ENCODE measurements at places on chromosomes 4 and X.
A peak's percentile ranks its signal among the peaks of the same experiment; 100 is the strongest.

DNA sequence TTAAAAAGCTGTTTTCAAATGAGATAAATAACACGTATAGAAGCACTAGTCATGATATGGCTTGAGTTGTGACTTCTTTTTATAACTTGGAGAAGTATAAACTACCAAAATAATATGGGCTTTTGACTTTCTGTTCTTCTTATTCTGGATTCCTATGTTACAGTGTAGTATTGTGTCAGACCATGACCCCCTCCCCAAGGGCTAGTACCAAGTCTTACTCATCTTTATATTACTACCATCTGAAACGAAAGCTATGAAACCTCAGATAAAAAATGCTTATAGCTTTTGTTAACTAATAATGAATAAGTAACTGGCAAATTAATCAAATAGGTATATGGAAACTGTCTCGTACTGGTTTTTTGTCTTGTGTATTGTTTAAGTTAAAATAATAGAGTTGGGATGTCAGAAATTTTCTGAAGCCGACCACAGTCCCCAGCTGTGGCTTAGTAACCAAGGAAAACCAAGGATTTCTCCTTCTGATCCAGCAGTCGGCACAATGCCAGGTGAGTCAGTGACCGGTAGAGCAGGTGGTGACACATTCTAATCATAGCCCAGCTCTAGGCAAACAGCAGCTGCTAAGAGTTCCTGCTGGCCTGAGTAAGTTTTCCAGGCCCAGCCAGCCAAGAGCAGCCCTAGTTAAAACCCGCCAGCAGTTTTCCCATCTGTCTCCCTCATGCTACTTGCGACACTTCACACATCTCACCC is 163.3 kb upstream of the PRDX4 start:
- DNase-seq, result peak; percentile 73

- no peak for DNase-seq
Observed at GRCh38 chr4:8912089-8912455, 40.4 kb upstream of the HMX1 start.

DNA sequence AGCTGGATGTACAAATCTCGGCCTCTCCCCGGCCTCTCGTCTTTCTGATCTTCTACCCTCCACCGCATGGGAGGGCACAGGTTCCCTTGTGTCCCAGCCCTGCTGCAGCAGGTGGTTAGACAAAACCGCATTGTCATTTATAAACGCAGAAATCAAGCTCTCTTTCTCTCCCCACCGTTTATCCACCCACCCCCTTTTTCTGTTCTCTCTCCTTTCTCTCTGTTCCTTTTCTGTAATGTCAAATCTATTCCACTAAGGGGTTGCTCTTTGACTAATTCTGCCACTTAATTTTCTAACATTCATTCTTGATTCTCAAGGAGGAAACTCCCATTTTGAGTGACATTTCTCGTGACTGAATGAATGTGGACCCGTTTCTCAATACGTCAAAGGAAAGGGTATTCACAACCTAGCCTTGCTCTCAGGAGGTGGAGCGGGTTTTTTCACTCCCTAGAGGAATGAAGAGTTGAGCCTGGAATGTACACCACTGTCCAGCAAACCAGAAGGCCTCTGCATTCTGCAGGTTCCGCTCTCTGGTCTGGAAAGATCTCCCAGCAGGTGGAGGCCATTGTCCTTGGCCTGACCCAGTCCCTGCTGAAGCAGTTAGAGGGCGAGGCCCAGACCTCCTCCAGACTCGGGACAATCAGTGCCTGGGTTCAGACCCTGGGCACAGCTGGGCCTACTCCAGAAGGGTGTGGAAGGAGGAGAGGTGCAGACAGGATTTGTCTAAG is 70.9 kb upstream of the ENPP6 start:
- DNase-seq, result no peak

- no peak for DNase-seq
Observed at GRCh38 chrX:13474164-13474516, 95.3 kb upstream of the EGFL6 start.

- no peak for DNase-seq
Observed at GRCh38 chr4:72463724-72464123, 105.3 kb downstream of the ADAMTS3 start.

DNA sequence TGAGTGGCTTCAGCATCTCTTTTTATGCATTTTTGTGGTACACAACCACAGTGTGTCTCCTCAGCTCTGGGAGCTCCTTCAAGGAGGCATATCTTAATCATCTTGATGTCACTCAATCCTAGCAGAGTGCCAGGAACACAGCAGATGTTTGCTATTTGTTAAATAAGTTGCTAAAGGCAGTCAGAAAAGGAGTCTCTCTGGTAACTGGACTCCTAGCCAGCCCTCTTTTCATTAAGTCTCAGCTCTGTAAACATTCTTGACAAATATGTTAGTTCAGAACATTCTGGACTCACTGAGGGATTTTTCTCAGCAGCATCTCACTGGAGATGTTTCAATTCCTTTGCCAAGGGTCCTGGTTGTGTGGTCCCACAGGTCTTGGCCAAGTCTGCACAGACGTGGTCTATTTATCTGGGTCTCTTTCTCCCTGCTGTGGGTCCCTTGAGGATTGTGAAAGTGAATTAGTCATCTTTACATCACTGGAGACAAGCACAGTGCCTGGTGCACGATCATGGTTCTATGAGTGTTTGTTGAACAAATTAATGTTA is 20.3 kb upstream of the FAM9C start:
- DNase-seq, result no peak

GRCh38 chr4:66059556-66059955 is 389.3 kb upstream of the EPHA5 start:
- peak; percentile 67 for DNase-seq

DNA sequence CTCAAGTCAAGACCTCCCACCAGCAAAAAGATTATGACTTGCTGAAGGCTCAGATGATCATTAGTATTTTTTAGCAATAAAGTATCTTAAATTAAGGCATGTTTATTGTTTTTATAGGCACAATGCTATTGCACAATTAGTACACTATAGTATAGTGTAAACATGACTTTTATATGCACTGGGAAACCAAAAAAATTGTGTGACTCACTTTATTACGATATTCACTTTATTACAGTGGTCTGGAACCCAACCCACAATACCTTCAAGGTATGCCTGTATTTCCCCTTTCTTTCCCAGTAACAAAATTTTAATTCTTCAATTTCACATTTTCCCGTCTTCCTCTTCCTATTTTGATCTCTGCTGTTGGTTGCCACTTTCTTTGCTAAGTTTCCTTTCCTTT is 37.7 kb downstream of the ZCCHC12 start:
- DNase-seq, result no peak

- DNase-seq, result no peak
Observed at GRCh38 chr4:135434936-135435335, 1233.3 kb upstream of the PABPC4L start.

DNA sequence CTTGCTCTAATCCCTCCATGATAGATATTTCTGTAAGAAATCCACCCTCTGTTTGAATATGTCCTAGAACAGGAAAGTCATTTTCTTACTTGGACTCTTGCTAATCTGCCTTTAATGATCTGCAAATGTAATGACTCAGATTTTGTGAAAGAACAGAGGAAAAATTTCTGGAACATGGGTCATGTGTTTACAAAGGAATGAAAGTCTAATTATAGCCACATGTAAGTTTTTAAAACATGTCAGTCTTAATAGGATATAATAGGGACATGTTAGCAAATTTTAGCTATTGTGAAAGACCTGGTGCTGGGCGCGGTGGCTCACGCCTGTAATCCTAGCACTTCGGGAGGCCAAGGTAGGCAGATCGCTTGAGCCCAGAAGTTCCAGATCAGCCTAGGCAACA is 47.6 kb downstream of the GRK4 start:
- no peak for DNase-seq

- DNase-seq, result no peak
Observed at GRCh38 chr4:5030221-5030620, 11.0 kb upstream of the CYTL1 start.

GRCh38 chr4:1366371-1367229 is 19.6 kb downstream of the UVSSA start:
- no peak for DNase-seq

DNA sequence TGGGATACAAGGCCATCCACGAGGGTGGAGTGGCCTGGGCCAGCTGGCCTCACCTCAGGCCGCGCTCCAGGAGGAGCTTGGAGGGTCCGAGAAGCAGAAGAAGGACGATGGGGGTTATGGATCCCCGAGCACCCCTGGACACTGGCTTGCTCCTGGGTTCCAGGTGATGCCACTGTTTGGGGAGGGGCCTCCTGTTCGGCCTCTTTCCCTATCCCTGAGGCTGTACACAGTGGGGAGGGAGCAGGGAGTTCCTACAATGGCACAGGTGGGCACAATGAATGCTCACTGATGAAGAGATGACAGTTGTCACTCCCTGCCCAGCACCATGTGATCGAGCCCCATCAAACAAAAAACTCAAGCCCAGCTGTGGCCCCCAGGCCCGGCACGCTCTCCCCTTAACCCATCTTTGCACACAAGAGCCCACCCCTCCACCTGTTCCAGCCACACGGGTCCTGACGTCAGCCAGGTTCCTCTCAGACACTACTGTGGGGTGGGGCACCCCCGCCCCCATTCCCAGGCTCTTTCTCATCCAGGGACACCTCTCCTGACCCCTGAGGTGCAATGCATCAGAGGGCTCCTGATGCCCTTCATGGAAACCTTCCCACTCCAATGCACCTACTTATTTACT is 70.3 kb downstream of the WFS1 start:
- no peak for DNase-seq

DNA sequence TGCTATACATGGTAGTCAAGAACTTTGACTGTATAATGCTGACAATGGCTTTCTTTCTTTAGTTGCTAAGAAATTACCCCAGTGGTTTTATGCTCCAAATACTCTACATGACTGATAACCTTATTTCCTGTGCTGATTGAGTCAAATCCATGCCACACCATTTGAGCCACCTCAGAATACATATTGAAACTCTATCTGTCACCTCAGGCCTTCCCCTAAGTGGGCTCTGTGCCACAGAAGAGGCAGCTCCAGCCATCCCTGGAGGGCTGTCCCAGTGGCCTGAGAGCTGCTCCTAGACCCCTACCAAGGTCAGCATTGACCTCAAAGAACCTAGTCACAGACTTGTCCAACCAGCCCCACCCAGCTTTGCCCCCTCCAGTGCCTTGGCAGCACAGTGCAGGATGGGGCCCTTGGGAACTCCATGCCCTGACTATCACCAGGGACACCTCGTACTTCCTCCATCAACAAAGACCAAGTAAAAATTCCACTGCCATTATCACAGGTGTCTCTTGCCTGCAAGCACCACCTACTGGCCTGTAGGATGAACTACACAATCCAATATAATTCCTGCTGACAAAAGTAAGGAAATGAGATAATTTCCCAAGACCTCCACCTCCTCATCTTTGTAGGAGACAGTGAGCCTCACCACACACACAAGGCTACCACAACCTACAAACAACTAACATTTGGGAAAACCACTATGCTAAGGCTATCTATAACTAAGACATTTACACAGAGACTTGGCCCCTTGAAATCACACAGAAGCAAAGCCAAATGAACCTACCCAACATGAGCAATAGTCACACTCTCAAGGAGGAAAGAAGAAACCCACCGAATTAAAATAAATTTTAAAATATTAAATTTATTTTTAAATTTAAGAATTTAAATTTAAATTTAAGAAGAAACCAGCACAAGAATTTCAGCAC is 239.9 kb downstream of the NKX6-1 start:
- DNase-seq, result peak; percentile 1

GRCh38 chrX:46407036-46407752 is 138.0 kb downstream of the ZNF674 start:
- no peak for DNase-seq

GRCh38 chrX:95860127-95860526 is 824.5 kb upstream of the DIAPH2 start:
- no peak for DNase-seq

DNA sequence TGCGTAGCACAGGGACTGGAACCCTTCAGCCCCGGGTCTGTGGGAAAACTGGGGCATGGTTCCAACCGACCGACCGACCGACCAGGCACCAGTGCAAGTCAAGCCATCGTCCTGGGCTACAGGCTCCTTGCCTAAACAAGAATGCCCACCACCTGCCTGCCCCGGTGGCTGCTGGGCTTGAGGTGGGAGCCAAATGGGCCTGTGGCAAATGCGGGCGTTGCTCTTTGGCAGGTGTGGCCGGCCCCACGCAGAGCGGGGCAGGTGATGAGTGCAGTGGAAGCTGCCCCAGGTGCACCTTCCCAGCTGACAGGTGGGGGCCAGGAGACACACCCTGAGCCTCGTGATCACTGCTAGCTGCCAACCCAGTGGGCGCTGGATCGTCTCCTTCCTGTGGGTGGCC is 77.9 kb downstream of the MTMR1 start:
- no peak for DNase-seq

DNA sequence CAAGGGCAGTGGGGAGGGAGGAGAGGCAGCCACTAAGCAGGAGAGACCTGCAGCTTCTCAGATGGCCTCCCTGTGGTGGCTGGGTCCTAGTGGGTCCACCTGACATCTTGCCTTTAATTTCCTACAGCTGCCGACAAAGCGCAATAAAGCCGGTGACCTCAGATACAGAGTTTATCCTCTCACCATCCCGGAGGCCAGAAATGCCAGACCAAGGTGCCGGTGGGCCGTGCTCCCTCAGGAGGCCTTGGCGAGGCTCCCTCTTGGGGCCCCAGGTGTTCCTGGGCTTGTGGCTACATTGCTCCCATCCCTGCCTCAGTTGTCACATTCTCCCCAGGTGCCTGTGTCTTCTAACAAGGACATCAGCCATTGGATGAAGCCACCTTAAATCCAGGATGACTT is 103.0 kb downstream of the ADRA2C start:
- DNase-seq, result no peak

GRCh38 chr4:7134737-7135388 is 57.5 kb upstream of the SORCS2 start:
- DNase-seq, result no peak

DNA sequence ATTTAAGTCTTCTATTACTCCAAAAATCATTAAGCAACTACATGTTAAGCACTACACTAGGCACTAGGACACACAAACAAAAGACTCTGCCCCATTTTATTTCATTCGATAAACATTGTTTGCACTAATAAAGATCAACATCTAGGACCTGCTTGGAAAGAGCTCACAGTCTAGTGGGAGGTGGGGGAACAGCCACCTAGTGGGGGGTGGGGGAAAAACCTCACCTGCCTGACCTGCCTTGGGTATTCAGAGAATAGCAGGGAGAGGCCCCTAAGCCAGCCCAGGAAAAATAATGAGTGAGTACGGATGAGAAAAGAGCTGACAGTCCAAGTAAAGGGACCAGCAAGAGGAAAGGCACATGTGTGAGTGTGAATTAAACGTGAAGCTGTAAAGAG is 52.2 kb downstream of the PRDM5 start:
- no peak for DNase-seq

- no peak for DNase-seq
Observed at GRCh38 chr4:168451744-168452390, 28.4 kb downstream of the DDX60L start.

DNA sequence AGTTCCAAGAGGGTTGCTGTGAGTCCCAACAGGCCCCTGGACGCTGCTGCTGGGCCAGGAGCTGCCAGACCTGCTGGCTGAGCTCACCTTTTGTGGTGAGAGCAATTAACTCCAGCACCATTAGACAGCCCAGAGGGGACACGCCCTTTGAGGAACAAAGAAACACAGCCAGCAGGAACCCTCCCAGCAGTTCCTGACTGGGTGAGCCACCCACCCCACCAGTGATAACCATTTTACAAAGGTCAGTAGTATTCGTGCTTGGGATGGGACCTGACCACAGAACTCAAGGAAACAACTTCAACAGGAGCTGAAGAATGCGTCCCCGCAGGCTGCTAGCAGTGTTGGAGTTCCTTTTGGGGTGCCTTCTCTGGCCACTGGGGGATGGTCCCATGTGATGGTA is 38.8 kb upstream of the AFAP1 start:
- DNase-seq, result no peak
